ENCODE measurements at places on chromosomes 3 and 15. TPM values are rescaled to one million over a fixed set of nuclear protein-coding genes. Genes with fewer than 3 reads are reported as not detected.

GPR87 gene
- not detected for total RNA-seq

GRCh38 chr15:81516012-81516411 is 142.0 kb upstream of the TMC3 start:
- no peak for DNase-seq
- peaks cover 3% of the 10 kb centered on the region for H3K27me3 ChIP-seq
- H3K4me1 ChIP-seq: no peaks in the 10 kb centered on the region
- H3K36me3 ChIP-seq: no peaks in the 10 kb centered on the region
- H3K27ac ChIP-seq: no peak overlapping the region

PRSS50 gene
- not detected for total RNA-seq

PXK gene
- total RNA-seq: 24.1 TPM

GRCh38 chr3:122356402-122356801 is 26.6 kb downstream of the MIX23 start:
- H3K27ac ChIP-seq: peak overlapping the region; percentile 63
- H3K27me3 ChIP-seq: no peaks in the 10 kb centered on the region
- no peaks in the 10 kb centered on the region for H3K36me3 ChIP-seq
- no peaks in the 10 kb centered on the region for H3K4me1 ChIP-seq
- H3K4me3 ChIP-seq: no peak overlapping the region

GRCh38 chr3:5630406-5630805 is 442.9 kb downstream of the EDEM1 start:
- H3K4me1 ChIP-seq: no peaks in the 10 kb centered on the region
- H3K4me3 ChIP-seq: no peak overlapping the region
- no peaks in the 10 kb centered on the region for H3K36me3 ChIP-seq

ZBED2 gene
- not detected for total RNA-seq

CCR8 gene
- not detected for total RNA-seq

DNA sequence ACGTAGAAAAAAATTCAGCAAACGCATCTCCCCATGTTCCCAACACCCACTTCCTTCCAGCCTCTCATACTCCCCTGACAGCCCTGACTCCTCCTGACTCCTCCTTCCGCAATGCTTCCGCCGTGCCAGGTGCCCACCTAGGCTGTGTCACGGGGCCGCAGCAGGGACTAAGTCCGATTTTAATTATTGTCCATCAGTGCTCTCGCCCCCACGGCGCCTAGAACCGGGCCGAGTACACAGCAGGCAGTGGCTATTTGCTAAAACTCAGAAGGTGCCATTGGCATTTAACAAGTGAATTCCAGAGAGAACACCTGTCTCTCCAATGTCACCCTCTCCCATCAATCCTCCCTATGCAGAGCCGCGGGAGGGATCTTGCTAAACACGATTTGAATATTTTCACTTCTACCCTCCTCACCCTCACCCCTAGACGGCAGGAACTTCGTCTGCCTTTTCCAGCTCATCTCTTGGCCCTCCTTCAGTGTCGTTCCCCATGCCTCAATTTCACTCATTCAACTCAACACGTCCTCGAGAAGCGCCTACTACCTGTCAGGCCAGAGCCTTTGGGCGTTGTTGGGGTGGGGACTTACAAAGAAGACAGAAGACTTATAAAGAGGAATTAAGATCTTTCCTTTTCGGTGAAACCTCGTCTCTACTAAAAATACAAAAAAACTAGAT is 11.5 kb upstream of the SHF start:
- peaks cover 19% of the 10 kb centered on the region for H3K4me1 ChIP-seq
- H3K27ac ChIP-seq: no peak overlapping the region
- no peaks in the 10 kb centered on the region for H3K36me3 ChIP-seq
- H3K27me3 ChIP-seq: peaks cover 4% of the 10 kb centered on the region
- no peak overlapping the region for H3K4me3 ChIP-seq
- DNase-seq: peak; percentile 53

GRCh38 chr15:41797201-41797944 is 23.1 kb downstream of the MAPKBP1 start:
- peaks cover 27% of the 10 kb centered on the region for H3K36me3 ChIP-seq
- H3K4me3 ChIP-seq: no peak overlapping the region
- DNase-seq: no peak
- no peaks in the 10 kb centered on the region for H3K27me3 ChIP-seq

- DNase-seq: no peak
- H3K27ac ChIP-seq: no peak overlapping the region
- no peaks in the 10 kb centered on the region for H3K4me1 ChIP-seq
- H3K36me3 ChIP-seq: no peaks in the 10 kb centered on the region
- no peaks in the 10 kb centered on the region for H3K27me3 ChIP-seq
Observed at GRCh38 chr3:96538186-96538585, 276.2 kb upstream of the EPHA6 start.

GRCh38 chr15:100022391-100022790 is 289.2 kb upstream of the LYSMD4 start:
- H3K4me1 ChIP-seq: no peaks in the 10 kb centered on the region
- no peaks in the 10 kb centered on the region for H3K27me3 ChIP-seq
- H3K27ac ChIP-seq: no peak overlapping the region
- no peak for DNase-seq

DNA sequence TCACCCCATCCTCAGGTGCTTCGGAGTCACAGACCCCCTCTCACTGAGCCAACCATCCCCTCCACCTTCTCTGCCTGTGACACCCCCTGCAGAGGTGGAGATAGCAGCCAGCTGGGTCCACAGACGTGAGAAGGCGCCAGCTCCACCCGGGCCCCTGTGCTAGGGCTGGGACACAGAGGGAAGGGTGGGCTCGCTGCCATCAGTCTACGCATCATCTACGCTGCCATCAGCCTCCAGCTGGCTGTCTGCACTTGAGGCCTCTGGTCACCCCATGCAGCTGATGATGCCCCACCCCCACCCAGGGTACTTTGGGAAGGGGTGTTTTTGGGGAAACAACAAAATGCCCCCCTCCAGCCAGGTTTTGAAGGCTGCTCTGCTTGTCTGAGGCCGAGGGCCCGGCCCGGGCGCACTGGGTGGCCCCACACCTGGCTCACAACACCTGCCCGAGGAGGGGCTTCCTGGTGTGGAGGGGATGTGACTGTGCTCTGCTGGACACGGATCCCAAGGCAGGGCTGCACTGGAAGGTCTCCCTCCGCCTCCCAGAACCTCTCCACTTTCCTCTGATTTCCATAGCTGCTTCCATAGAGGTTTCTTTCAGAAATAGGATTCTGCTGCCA is 163.4 kb upstream of the IQSEC1 start:
- DNase-seq: no peak
- no peak overlapping the region for H3K27ac ChIP-seq
- peaks cover 30% of the 10 kb centered on the region for H3K4me1 ChIP-seq

COL8A1 gene
- total RNA-seq: not detected

- H3K36me3 ChIP-seq: peaks cover 5% of the 10 kb centered on the region
- H3K4me1 ChIP-seq: no peaks in the 10 kb centered on the region
- no peak for DNase-seq
- H3K27ac ChIP-seq: no peak overlapping the region
Observed at GRCh38 chr3:56157693-56158362, 310.4 kb downstream of the ERC2 start.

GRCh38 chr3:123667784-123668183 is 82.9 kb upstream of the HACD2 start:
- DNase-seq: no peak
- H3K27me3 ChIP-seq: peaks cover 28% of the 10 kb centered on the region
- H3K27ac ChIP-seq: no peak overlapping the region
- H3K4me3 ChIP-seq: no peak overlapping the region
- H3K4me1 ChIP-seq: peaks cover 3% of the 10 kb centered on the region

DNA sequence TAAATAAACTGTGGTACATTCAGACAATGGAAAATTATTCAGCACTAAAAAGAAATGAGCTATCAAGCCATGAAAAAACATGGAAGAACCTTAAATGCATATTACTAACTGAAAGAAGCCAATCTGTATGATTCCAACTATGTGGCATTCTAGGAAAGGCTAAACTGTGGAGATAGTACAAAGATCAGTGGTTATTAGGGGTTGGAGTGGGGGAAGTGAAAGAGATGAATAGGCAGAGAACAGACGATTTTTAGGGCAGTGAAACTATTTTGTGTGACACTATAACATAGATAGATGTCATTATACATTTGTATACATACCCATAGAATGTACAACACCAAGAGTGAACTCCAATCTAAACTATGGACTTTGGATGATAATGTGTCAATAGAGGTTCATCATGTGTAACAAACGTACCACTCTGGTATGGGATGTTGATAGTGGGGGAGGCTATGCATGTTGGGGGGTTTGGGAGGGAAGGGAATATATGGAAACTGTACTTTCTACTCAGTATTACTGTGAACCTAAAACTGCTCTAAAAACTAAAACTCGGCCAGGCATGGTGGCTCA is 29.0 kb downstream of the RAB27A start:
- H3K36me3 ChIP-seq: peaks cover 9% of the 10 kb centered on the region
- no peaks in the 10 kb centered on the region for H3K27me3 ChIP-seq
- H3K4me1 ChIP-seq: peaks cover 48% of the 10 kb centered on the region
- H3K4me3 ChIP-seq: no peak overlapping the region
- no peak for DNase-seq

MYL3 gene
- not detected for total RNA-seq

CIDEC gene
- 0.31 TPM for total RNA-seq

DNA sequence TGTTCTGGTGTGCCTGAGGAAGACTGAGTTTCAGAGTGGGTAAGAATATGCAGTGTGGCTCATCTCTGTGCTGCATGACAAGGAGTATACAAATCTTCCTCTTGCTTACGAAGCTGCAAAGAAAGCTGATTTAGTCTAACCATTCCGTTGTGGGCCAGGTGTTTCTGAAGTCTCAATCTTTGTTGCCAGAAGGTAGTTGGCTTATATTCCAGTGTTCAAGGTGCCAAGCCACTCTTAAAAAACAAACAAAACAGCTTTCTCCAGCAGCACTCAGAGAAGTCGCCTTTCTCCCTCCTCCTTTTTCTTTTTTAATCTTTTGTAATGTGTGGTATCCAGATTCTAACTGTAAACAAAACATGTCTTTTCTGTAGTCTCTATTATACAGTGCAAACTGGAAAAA is 872.4 kb downstream of the NAALADL2 start:
- H3K27ac ChIP-seq: no peak overlapping the region
- DNase-seq: no peak
- H3K4me3 ChIP-seq: no peak overlapping the region
- no peaks in the 10 kb centered on the region for H3K4me1 ChIP-seq
- H3K36me3 ChIP-seq: no peaks in the 10 kb centered on the region
- no peaks in the 10 kb centered on the region for H3K27me3 ChIP-seq

DNA sequence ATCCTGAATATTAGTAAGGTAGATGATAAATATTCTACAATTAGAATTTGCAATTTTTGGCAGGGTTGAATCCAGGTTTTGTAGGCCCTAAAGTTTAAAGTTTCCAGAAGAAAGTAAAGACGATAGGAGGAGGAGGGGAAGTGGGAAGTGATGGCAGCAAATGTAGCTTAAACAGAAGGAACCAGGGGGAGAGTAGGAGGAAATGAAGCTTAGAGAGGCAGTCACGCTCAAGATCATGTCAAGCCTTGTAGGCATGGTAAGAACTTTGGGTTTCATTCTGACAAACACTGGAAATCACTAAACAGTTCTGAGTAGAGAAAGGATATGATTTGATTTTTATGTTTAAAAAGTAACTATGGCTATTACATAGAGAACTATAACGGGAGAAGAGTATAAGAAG is 63.9 kb downstream of the NR2E3 start:
- H3K4me3 ChIP-seq: no peak overlapping the region
- no peak overlapping the region for H3K27ac ChIP-seq
- H3K27me3 ChIP-seq: no peaks in the 10 kb centered on the region
- no peak for DNase-seq
- peaks cover 28% of the 10 kb centered on the region for H3K36me3 ChIP-seq
- H3K4me1 ChIP-seq: no peaks in the 10 kb centered on the region
